Stimulated activated effector memory CD8-positive, alpha-beta T cell treated with anti-CD3 and anti-CD28 coated beads, Interleukin-12 subunit alpha, Interleukin-12 subunit beta, amount 100 ng/mL, for 72 hours (primary cell): ENCODE measurements at places on chromosomes 11 and 22.

DNA sequence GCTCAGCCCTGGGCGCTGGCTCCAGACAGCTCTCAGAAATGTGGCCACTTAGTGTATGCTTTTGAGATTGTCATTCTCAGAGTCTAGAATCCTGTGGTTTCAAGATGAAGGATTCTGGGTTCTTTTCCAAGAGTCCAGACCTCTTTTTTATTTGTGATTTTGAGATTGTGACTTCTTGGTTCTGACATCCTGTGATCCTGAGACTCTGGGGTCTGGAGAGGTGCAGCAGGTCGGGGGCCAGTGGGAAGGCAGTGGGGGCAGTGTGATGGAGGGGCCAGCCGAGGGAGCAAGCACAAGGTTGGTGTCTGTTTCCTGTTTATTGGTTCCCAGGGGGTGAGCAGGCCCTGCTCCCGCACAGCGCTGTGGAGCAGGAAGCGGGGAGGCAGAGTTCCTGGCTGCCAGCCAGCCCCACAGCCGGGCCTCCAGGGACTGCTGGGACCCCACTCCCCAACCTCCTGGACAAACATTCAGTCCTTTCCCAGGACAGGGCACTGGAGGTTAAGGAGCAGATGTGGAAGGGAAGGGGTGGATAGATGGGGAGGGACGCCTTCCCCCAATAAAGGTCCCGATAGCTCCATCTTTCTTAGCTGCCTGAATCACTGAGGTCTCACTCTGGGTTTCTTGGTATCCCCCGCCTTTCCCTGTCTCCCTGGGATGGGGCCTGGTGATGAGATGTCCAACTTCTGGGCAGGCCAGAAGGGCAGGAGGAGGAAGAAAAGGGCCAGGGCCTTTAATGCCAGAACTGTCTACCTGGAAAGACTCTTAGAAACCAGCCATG lies 13.7 kb downstream of the ARHGEF17 start:
- no peak for DNase-seq

GRCh38 chr11:69309631-69310280 lies 15.8 kb downstream of the MYEOV start:
- DNase-seq: no peak

DNA sequence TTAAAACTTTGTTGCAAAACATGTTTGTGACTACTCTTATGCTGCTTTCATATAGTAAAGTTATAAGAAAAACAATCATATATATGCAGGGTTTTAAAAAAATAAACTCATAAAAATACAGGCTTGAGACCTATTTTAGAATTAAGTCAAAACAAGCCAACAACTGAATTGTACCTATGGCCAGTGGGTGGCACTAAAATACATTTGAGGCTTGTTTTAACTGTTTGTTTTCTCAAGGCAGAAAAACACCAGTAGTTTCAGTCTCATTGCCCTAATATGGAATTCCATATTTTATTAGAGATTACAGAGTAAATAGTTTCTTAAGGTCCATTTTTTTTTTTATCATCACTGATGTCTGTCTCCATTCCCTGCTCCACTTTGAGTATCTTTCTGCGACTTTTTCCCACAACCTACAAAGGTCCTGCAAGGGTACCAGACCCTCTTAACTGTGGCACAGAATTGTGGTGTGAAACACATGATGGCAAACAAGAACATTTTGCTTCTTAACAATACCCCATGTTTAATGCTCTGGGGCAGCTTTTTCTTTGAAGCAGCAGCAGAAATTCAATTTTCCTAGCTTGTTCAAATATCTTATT lies 8.5 kb upstream of the CCDC89 start:
- no peak for DNase-seq

DNA sequence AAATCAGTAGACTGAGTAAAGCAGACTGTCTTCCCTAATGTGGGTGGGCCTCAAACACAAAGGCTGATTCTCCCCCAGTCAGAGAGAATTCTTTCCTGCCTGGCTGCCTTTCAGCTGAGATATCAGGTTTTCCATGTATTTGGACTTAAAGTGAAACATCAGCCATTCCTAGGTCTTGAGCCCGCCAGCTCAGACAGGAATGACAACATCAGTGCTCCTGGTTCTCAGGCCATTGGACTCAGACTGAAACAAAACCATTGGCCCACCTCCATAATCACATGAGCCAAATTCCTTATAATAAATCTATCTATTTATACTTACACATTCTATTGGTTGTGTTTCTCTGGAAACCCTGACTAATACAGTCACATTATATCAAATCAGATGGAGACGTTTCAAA lies 56.7 kb upstream of the CLPB start:
- DNase-seq: no peak

DNA sequence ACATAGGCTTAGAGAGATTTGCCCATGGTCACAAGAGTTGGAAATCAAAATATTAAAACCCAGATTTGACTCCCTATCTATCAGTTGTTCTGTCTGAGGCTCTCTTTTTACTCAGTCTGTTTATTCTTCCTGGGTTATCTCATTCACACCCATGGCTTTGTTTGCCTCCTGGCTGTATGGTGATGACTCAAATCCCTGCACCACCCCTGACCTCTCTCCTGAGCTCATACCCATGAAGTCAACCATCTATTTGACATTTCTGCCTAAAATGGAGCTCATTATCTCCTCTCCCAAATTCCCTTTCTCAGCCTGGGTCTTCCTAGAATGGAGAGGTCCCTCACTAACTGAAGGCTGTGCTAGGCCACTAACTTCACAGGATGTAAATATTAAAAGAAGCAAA lies 27.8 kb upstream of the CCDC134 start:
- DNase-seq: no peak

DNA sequence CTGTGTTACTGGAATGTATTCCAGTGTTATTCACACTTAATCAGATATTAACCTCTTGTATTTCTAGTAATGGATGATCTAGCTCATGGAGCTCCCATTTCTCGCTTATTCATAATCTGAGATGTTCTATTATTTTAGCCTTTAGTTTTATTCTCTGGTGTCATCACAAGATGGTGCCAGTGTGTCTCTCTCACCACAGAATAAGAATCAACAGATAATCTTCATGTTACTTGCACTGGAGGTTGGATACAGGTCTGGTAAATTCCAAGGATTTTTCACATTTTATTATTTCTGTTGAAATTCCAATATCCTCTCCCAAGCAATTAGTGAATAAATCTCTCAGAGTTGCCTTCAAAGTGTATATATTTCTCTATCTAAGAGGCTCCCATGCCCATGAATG lies 74.6 kb downstream of the CASP12 start:
- DNase-seq: no peak

GRCh38 chr22:44412136-44412731 lies 85.8 kb downstream of the RTL6 start:
- no peak for DNase-seq

- DNase-seq: no peak
Observed at GRCh38 chr22:44931077-44931540, 78.7 kb downstream of the PHF21B start.

DNA sequence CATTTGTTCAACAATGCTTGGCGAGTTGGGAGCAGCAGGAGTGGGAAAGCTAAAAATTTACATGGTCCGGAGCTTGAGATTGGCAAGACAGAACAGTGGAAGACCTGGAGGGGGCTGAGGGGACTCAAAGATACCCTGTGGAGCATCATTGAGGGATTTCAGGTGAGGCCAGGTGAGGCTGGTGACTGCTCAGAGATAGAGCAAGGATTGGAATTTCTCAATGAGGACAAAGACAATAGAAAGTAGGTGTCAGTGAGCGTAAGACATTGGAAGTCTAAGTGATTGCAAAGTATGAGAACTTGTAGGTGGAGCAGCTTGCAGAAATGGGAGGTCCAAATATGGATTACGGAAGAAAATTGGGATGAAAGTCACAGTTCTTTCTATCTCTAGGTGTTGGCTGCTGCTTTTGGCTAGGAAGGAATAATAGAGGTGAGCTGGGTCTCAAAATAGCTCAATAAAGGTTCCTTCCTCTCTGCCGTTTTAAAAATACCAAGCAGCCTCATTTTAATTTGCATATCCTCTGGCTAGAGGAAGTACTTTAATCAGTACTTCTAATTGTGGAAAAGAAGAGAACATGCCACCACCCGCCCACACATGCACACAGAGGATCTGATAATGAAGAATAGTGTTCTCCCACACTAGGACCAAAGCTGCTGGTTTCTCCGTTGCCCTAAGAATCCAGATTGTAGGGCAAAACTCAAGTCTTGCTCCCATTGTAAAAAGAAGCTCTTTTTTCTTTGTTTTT lies 41.8 kb upstream of the SORL1-AS1 start:
- DNase-seq: no peak
